ENCODE measurements at places on chromosomes 5 and 9. TPM values are rescaled to one million over a fixed set of nuclear protein-coding genes. Genes with fewer than 3 reads are reported as not detected.

DNA sequence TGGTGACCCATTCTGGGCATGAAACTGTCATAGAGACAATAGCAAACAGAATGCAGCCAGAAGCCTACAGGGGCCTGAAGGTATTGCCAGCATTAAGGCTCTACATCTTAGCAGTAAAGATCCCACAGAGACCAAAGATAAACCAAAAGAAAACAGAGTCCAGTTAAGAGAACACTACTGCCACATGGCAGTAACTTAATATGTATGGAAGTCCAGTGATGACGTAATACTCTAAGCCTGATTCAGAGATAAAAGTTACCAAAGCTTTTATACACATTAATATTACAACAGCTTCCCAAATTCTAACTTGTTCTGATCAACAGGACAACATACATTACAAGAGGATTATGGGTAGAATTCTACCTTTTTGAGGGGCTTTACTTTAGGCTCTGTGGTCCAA, 371.5 kb downstream of the PRELID2 start:
- H3K27ac ChIP-seq: no peak overlapping the region
- H3K4me1 ChIP-seq: no peaks in the 10 kb centered on the region
- H3K36me3 ChIP-seq: no peaks in the 10 kb centered on the region
- DNase-seq: no peak
- H3K27me3 ChIP-seq: no peaks in the 10 kb centered on the region

DNA sequence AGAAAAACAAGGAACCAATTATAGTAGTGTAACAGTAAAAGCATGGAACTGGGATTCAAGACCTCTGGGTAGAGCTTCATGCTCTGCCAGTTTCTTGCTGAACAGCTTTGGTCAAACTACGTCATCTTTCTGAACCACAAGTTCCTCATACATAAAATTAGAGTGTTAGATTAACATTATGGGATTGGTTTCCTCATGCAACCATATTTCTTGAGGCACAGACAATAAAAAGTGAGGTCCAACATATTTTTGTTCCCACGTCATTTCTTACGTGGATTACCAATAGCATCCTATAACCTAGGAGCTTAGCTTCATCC, 354.8 kb downstream of the TMEM232 start:
- H3K27ac ChIP-seq: no peak overlapping the region
- no peaks in the 10 kb centered on the region for H3K27me3 ChIP-seq
- no peak overlapping the region for H3K4me3 ChIP-seq
- H3K4me1 ChIP-seq: no peaks in the 10 kb centered on the region
- no peak for DNase-seq

DNA sequence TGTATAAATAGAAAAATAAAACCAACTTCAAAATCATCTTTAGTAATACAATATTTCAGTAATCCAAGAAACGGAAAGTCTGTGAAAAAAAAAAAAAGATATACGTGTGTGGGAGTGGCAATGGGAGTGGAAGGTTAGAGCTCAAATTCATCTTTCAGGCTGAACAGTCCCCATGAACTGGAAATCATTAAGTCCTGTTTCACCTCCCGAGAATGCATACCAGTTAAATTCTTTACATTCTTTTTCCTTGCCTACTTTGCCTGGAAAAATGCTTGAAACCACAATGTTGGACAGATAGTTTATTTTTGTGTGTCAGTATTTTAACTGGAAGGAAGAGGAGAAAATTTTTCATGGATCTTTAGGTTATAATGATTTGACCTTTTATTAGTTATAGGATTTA, 166.8 kb downstream of the MUSK start:
- no peaks in the 10 kb centered on the region for H3K4me1 ChIP-seq
- no peak overlapping the region for H3K4me3 ChIP-seq
- H3K36me3 ChIP-seq: no peaks in the 10 kb centered on the region
- no peak overlapping the region for H3K27ac ChIP-seq
- no peaks in the 10 kb centered on the region for H3K27me3 ChIP-seq

GRCh38 chr9:35736201-35736633, 3.8 kb downstream of the CREB3 start:
- DNase-seq: peak; percentile 57
- H3K4me1 ChIP-seq: peaks cover 10% of the 10 kb centered on the region
- peaks cover 77% of the 10 kb centered on the region for H3K36me3 ChIP-seq
- H3K4me3 ChIP-seq: no peak overlapping the region
- H3K27me3 ChIP-seq: no peaks in the 10 kb centered on the region
- no peak overlapping the region for H3K27ac ChIP-seq

Gene AGXT2
- not detected for total RNA-seq

Measured in heart right ventricle (tissue), 16 donors.